Activated T-helper 1 cell treated with anti-CD3 and anti-CD28 coated beads, Interleukin-2, amount 50 U/mL, for 16 hours (primary cell): ENCODE measurements at places on chromosomes 3 and 15.

DNA sequence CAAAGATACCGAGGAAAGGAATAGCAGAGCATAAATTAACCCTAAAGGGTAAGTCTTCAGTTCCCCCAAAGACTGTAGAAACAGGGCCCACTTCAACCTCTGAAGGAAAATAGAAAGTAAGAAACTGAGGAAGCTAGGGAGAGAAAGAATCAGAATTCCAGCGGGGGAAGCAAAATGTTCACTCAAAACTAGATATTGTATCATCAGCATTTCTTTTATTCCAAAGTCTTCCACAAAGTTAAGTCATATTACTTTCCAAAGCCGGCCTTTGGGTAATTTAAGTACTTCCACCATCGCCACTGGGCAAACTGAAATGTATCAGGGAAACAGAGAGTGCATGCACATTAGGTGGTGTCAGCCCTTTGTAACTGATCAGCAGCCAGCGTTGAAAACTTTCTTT, 88.3 kb downstream of the RSL24D1 start:
- no peak for DNase-seq

GRCh38 chr3:39144095-39144747, 9.2 kb downstream of the CSRNP1 start:
- no peak for DNase-seq

GRCh38 chr3:43132870-43133636, 27.2 kb upstream of the POMGNT2 start:
- no peak for DNase-seq

- DNase-seq: no peak
These were observed 30.7 kb upstream of the CHRNB4 start for GRCh38 chr15:78671626-78672211.

GRCh38 chr3:66242788-66243464, 22.1 kb downstream of the SLC25A26 start:
- DNase-seq: no peak

GRCh38 chr15:51390241-51390965, 48.9 kb downstream of the GLDN start:
- DNase-seq: no peak

- no peak for DNase-seq
These were observed 5.6 kb upstream of the TMEM62 start for GRCh38 chr15:43127752-43128151.

DNA sequence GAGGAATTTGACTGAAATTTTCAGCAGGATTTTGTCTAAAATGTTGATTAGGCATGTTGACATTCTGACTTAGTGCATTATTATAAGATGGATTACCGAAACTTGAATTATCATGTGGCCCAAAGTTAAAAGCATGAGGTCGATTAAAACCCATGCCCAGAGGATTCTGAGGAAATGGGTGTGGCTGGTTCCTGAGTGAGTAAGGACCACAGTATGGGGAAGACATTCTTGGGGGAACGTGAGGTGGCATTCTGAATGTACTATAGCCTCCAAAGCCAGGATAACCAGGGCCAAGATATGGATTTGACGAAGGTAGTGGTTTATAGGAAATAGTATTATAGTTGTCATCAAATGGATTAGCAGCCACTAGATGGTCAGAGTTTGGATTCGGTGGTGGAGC, 38.7 kb upstream of the DNAAF4 start:
- DNase-seq: no peak

DNA sequence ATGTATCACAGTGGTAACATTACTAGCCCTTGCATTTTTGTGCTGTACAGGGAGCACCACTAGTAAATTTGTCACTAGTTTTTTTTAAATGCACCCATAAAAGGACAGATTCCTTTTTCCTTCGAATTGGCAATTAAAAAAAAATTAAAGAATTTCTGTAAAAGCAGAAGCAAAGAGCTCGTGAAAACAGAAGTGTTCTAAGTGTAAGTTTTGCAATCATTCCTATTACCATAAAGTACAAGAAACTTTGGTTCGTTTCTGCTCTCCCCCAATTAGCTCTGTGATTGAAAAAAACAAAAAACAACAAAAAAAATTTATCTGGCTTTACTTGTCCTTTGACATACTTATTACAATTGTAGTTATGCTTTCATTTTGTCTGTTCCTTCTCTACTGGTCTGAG, 5.3 kb downstream of the SERP1 start:
- no peak for DNase-seq

DNA sequence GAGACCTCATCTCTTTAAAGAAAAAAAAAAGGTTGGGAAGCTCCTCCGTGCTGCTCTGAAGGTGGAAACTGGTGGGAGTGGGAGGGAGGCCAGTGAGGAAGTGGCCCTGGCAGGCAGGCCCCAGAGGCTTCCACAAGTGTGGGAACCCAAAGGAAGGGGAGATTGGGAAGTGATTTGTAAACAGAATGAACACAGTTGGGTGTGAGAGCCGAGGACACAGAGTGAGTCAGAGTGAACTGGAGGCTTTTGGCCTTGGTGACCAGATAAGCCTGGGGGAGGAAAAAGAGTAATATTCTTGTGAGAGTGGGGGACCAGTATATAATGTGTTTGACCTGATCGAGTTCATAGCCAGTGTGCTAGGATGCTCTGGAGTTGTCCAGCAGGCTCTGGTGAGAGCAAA, 23.0 kb downstream of the MKRN2 start:
- DNase-seq: no peak

- DNase-seq: no peak
These were observed 274.5 kb upstream of the C2CD4B start for GRCh38 chr15:62439543-62440016.

GRCh38 chr3:24400450-24400849, 94.2 kb downstream of the THRB start:
- DNase-seq: no peak

DNA sequence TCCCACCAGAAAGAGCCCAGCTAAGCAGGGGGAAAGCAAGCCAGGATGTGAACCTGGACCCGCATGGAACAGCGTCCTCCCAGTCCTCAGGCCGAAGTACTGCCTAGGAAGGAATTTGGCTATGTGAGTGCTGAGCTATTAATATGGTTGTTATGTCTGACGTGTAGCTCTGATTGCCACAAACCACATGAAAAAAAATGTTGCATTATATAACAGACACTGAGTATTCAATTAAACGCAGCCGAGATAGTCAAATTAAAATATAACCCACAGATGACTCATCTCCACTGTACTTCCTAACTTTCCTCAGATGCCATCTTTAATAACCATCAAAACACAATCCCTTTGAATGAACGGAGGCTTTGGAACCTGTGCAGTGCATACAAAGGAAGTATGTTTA, 111.1 kb downstream of the GABRB3 start:
- no peak for DNase-seq
